Islet precursor cell (in vitro differentiated cells): ENCODE measurements at places on chromosomes 3 and 15.
A peak's percentile ranks its signal among the peaks of the same experiment; 100 is the strongest.

GRCh38 chr3:58246148-58247047 lies 8.8 kb downstream of the ABHD6 start:
- DNase-seq: no peak

DNA sequence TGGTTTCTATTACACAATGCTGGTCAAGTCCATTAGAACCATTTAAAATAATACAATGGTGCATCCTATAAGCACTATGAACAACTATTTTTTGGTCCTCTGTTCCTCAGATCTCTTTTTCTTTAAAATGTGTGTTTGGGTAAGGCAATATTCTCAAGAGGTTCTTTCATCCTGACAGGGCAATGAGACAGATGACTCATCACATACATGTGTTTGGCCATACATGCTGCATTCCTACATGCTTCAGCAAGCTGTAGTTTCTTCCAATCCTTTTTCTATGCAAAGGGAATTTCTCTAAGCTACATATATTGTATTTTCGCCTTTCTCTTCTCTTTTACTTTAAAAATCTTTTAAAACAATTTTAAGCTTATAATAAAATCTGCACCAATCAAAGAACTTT lies 52.7 kb downstream of the OTOL1 start:
- no peak for DNase-seq

DNA sequence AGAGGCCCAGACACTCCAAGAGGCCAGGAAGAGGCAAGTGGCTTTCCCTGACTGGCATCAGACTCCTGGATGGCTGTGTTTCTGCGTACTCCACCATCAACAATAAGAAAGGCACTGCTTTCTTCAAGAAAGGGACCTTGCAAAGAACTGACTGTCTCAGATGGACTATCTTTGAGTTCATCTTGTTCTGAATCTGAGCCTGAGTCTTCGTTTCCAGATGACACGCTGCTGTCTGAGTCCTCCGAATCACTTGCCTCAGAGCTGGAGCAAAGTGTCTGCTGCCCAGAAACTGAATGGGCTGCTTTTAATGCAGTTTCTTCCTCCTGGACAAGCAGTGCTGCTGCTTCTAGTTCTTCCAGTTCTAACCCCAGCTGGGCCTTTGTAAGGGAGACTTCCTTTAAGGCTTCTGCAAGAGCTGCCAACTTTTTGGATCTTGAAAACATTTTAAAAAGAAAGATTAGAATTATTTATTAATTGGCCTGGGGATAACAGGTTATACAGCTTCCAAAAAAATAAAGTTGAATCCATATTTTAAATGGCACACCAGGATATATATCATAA lies 97.8 kb downstream of the SHQ1 start:
- DNase-seq: no peak

- DNase-seq: no peak
Observed at GRCh38 chr15:48796930-48797329, 13.9 kb downstream of the CEP152 start.

DNA sequence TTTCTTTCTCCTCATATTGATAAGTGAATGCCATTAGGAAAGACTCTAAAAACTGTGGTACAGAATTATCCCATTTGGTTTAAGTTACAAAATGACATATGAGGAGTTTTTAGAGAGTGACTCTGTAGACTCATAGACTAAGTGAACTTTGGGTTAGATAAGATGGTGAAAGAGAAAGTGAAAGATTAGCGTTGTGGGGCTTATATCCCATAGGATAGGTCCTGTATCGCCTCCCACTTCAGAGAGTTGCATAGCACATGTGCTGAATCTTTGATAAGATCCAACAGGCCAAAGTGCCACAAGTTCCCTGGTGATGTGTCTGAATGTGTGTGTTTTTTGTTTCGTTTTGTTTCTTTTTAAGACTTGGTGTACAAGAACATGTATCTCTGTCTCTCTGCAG lies 666.9 kb downstream of the MECOM start:
- DNase-seq: no peak

DNA sequence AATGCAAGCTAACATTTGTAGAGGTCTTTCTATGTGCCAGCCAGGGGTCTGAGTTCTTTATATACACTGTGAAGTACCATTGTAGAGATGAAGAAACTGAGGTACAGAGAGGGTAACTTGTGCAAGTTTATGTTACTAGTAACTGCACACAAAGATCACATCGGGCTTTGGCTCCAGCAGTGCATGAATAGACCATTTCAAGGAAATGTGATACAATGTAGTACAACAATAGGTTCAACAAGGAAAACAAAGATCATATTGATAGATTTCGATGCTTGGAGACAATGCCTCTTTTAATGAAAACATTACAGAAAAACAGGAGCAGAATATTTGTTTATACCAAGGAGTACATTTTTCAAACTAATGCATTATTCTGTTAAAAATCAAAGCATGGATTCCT lies 115.3 kb downstream of the POLR2M start:
- no peak for DNase-seq

DNA sequence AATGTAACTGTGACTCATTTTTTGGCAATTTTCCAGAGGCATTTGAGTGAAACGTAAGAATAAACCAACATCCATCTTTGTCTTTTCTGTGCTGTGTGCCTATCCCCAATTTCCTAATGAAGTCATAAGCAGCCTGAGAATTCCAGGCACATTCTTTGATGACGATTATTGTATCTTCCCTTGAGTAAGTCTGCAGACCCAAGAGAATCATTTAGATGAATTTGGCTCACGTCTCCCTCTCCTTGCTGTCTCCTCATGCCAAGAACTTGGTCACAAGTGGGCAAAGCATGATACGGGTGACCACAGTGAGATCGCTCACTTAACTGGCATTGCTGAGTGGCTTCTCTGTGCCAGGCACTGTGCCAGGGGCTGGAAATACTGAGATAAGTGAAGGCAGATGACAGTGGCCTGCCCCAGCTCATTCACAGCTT lies 384.5 kb upstream of the IL12A start:
- no peak for DNase-seq

GRCh38 chr3:56970461-56970879 lies 90.0 kb upstream of the SPATA12 start:
- DNase-seq: peak; percentile 50

DNA sequence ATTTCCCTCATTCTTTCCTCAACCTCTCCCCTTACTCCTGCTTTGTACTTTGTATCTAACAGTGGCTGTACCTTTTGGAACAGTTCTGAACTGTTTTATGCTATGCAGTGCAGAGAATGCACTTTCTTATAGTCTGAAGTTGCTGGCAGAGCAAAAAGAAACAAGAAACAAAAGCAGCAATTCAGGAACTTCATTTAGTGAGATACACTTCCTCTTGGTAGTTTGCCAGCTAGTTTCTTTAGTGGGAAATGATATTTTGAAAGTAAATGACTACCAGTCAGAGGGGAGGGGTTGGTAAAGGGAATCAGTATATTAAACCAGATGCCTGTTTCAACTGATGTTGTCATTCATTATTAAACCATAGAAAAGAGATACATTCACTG lies 55.0 kb upstream of the CHD2 start:
- DNase-seq: no peak
